ENCODE measurements at places on chromosomes 13 and 19. TPM values are rescaled to one million over a fixed set of nuclear protein-coding genes. Genes with fewer than 3 reads are reported as not detected.
A peak's percentile ranks its signal among the peaks of the same experiment; 100 is the strongest.

Gene CYP2A7
- not detected for total RNA-seq

GRCh38 chr13:74774264-74774663 is 640.1 kb upstream of the KLF12 start:
- peak; percentile 38 for DNase-seq

Gene MEDAG
- total RNA-seq, result 0.33 TPM

Gene ZIK1
- 9.2 TPM for total RNA-seq

Gene ZFP82
- total RNA-seq, result 2.5 TPM

DNA sequence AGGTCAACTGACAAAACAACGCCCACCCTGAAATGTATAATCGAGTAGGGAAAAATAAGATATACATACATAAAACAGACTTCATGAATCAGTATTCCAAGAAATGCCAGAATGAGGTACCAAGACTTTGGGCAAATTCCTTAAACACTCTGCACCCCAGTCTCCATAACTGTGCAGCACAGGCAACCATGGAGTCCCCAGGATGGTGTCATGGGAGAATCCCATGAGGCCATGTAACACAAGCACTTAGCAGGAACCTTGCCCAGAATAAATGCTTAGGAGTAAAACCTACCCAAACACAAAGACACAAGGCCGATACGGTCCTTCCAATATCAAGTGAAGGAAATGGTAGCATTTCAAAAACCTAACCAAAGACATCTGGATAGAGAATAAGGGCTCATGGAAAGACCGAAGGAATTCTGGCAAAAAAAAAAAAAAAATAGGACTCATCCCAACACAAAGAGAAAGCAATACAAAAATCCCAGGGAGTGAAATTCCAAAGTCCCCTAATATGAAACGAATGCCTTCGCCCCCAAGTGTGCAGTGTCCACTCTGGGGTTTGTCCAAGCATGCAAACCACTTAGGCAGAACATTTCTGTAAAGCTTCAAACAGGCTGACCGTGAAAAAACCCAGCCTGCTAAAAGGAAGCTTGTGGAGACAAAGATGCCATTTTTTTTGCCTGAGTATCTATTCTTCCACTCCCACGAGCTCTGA is 11.1 kb downstream of the ZC3H4 start:
- DNase-seq, result no peak

- no peak for DNase-seq
Measured at GRCh38 chr19:43731846-43732245, 16.0 kb downstream of the IRGC start.

Gene BEST2
- not detected for total RNA-seq

DNA sequence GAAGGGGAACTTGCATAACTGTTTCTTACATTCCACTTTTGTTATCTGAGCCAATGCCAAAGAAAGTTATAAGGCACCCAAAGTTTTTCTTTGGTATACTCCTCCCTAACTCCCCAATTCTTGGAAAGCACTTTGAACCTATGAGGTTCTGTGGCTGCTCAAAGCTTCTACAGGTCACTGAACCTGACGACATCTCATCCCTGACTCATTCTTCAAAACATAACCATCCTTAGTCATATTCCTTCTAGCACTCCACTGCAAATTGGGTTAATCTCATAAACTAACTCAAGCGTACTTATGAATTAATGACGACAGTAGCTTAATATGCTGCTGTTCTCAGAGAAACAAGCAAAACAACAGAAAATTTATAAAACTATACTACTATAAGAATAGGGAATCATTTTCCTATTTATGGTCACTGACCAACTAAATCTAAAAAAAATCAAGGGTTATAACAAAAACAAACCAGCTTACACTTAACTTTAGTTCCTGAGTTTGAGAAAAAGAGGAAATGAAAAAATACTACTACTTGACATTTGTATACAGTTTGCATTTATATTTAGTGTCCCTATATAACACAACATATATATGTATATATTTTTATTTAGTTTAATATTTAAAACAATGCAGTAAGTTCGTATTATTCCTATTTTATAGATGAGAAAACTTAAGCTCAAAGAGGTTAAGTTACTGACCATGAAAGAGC is 69.1 kb downstream of the CAB39L start:
- peak; percentile 83 for DNase-seq

DNA sequence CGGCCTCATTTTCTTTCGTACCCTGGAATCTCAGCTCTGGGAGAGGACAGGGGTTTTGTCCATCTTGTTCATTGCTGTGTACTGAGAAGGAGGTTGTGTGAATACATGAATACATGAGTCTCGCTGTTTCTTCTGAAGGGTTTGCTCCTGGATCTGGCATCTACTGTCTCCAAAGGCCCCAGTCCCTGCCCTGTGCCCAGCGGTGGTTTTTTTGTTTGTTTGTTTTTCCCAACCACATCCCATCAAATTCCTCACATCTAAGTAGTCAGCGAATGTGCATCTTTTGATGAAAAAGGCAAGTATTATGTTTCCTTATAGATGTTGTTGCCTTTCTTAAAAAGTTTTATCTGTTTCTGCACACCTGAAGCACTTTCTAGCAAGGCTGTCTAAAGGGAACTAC is 12.5 kb downstream of the DCAF15 start:
- no peak for DNase-seq

DNA sequence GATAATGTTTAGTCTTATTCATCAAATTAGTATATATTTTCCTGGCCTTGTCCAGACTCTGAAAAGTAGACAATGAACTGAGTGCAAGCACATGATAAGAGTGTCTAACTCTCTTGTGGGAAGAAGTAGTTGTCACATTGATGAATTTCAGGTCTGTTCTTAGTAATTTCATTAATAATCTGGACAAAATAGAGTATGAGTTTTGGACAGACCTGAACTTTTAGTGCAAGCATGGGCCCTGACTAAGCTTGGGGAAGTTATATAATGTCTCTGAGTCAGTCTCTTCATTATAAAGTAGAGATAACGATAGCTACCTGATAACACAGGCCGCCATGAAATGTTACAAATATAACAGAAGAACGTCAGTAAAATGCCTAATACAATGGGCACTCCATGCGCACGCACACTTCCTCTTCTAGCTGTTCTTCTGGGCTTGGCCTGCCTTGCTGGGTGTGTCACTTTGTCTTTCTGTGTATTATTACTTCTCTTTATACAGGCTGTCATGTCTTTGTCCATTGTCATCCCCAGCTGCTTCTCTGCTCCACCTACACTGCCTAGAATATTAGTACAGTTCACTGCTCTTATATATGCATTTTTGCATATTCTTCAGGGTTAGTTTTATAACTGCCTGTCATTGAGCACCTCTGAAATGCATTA is 129.1 kb upstream of the HTR2A start:
- no peak for DNase-seq

- DNase-seq, result no peak
Measured at GRCh38 chr19:5115771-5116202, 146.9 kb downstream of the KDM4B start.

Gene DOHH
- 17.7 TPM for total RNA-seq

DNA sequence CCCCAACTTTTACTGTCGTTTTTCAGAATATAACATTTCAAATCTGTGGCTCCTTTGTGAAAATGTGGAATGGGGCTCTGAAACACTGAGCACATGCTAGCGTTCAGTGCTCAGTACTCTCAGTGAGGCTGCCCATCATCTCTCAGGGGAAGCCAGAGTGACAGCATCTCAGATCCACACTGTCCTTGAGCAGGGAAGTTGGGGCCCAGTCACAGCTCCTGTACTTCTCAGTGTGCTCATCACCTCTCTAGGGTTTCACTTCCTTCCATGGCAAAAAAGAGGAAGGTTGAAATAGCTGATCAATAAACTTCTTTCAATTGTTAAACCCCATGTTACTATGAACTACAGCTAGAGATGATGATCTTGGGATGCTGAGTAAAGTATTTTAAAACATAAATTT is 565.9 kb upstream of the SPRY2 start:
- no peak for DNase-seq

DNA sequence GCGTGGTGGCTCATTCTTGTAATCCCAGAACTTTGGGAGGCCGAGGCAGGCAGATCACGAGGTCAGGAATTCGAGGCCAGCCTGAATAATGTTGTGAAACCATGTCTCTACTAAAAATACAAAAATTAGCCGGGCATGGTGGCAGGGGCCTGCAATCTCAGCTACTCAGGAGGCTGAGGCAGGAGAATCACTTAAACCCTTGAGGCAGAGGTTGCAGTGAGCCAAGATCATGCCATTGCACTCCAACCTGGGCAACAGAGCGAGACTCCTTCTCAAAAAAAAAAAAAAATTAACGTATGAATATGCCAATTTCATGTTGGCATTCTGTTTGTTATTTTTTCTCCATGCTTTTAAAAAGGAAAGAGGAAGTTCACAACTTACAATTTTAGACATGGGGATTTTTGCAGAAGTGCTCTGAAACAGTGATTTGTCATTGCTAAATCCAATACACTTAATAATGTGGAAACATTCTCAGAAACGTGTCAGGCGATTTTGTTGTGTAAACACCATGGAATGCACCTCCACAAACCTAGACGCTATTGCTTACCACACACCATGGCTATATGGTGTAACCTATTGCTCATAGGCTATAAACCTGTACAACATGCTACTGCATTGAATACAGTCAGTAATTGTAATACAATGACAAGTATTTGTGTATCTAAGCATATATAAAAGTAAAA is 115.9 kb upstream of the PCDH20 start:
- DNase-seq, result no peak

Gene TMEM255B
- total RNA-seq, result 4.2 TPM

GRCh38 chr13:30718661-30719524 is 16.4 kb upstream of the ALOX5AP start:
- peak; percentile 85 for DNase-seq

Gene ZSCAN1
- not detected for total RNA-seq

Data from mammary epithelial cell (primary cell).